T-helper 2 cell (primary cell): ENCODE measurements at places on chromosomes 2 and 18.
A peak's percentile ranks its signal among the peaks of the same experiment; 100 is the strongest.

DNA sequence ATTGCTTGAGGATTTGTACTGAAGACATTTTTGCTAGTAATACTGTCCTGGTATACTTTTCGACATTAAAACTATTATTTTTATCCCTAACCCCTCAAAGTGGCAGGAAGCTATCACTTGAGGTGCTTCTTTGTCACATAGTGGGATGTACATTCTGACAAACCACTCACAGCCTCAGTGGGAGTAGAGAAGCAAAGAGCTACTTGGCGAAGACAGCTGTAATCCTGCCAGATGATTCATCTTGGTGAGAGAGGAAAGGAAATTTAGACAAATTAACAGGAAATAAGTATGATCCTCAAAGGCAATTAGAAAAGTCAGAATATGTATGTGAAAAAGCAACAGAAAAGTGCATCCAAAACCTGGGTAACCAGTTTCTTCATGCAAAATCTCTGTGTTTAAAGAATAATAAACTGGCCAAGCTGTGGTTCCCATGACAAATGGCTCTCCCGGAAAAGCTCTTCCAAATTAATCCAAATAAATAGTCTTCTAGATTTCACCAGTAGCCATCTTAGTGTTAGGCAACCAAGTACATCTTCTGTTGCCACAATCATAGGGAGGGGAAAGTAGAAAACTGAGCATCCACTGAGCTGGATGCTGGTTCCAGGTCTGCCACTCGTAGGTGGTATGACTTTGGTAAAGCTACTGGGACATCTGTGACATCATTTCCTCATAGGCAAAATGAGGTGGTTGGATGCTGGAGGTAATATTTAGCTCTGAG is 308.0 kb upstream of the LYPD1 start:
- no peak for DNase-seq

- DNase-seq = no peak
These were observed 3.4 kb downstream of the ZEB2 start for GRCh38 chr2:144516411-144516980.

- no peak for DNase-seq
These were observed 574 bp downstream of the NIFK start for GRCh38 chr2:121736140-121736461.

DNA sequence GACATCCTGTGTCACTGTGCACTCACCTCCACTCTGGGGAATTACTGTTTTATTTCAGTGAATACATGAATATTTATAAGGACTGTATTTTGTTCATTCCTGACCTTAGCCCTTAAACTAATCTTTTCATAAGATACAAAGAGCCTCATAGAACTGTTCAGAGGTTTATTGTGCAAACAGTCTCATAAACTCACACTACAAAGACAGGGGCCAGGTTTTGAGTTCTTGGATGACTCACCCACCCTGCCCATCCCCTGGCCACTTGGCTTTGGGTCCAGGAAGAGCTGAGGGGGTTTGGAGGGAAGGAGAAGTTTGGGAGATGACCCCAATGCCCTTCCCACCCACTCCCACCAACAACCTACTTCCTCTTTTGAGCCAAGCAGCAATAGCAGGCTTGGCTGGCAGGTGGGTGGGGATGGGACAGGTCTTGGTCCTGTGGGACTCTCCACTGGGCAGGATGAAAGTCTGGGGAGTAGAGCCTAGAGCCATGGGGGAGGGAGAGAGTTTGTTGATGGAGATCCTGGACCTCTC is 43.1 kb upstream of the IL1R2 start:
- DNase-seq = no peak

DNA sequence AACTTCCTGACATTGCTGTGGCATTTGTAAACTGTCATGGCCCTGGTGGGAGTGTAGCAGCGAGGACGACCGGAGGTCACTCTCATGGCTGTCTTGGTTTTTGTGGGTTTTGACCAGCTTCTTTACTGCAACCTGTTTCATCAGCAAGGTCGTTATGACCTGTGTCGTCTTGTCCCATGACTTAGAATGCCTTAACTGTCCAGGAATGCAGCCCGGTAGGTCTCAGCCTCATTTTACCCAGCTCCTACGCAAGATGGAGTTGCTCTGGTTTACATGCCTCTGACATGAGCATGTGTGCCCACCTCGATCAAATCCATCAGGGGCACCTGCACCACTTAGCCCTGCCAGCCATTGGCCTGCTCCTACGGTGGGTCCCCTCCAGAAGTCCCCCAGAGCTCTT is 32.9 kb upstream of the SLC66A3 start:
- no peak for DNase-seq

DNA sequence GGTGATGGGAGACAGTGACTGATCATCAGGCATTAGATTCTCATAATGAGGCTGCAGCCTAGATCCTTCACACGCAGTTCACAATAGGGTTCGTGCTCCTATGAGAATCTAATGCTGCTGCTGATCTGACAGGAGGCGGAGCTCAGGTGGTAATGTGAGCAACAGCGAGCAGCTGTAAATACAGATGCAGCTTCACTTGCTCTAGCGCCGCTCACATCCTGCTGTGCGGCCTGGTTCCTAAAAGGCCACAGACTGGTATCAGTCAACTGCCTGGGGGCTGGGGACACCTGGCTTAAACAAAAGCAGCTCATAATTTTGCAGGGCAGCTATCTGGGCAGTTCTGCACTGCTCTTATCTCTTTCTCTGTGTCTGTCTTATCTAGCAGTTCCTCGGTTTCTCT is 20.4 kb upstream of the CD226 start:
- DNase-seq = peak; percentile 88

- no peak for DNase-seq
These were observed 127.1 kb downstream of the SH3RF3 start for GRCh38 chr2:109256111-109256510.
